ENCODE measurements at places on chromosomes 4 and X.

DNA sequence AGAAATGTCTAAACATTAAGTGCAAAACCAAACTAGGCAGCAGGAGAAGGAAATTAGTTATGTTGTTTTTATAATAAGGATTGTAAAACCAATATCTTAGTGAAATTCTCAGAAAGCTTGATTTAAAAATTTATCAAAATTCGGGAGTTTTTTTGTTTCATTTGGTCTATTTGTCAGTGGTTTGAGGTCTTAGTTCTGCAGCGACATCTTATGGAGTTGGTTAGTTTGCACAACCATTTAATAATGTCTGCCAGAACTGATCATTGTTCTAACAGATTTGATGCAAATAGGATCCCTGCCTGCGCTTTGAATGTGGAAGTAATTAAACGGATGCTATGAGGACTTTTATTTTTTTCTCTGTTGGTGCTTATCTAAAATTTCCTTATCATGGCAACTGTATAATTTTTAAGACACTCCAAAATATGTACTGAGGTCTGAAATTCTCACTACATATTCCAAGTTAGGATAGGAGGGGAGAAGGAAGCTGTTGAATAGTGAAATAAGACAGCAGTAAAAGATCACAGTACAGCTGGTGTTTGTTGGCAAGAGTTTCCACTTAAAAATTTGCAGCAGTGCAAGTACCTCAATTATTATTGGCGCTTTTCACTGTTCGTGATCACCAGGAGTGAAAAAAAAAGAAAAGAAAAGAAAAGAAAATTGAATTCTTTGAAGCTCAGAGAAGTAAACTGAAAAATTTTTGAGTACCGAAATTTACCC is 2521.4 kb downstream of the ARAP2 start:
- DNase-seq: no peak

DNA sequence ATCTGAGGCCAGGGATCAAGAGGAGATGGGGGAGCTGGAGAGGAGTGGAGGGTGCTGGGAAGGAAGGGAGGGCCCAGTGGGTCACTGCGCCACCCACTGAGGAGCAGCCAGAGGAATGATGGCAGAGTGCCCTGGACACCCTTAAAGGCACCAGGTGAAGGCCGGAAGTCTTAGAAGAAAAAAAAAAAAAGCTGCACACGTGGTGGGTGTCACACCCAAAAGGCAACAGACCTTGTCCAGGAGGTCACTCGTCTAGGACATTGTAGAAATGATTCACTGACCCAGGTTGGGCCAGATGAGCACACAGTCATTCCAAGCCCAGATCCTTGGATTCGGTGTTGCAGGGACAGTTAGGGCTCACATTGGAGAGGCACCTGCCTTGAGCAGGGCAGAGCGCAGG is 93.5 kb upstream of the TRIM2 start:
- no peak for DNase-seq

GRCh38 chr4:112894480-112894879 is 155.0 kb upstream of the ANK2 start:
- no peak for DNase-seq

GRCh38 chrX:72478351-72478750 is 94.3 kb downstream of the HDAC8 start:
- DNase-seq: no peak

- DNase-seq: no peak
These were observed 7.6 kb downstream of the PDE6B start for GRCh38 chr4:632926-633325.

- no peak for DNase-seq
These were observed 195.5 kb downstream of the RELL1 start for GRCh38 chr4:37490391-37491347.

All from D721Med (cell line).